ENCODE measurements at places on chromosomes 7 and 10. TPM values are rescaled to one million over a fixed set of nuclear protein-coding genes. Genes with fewer than 3 reads are reported as not detected.

ANXA8L1 gene
- total RNA-seq = not detected

GRCh38 chr7:135234727-135235126 lies 1.1 kb downstream of the STRA8 start:
- no peak for DNase-seq

CYP3A4 gene
- total RNA-seq = not detected

- no peak for DNase-seq
Measured at GRCh38 chr7:133797818-133798520, 329.2 kb upstream of the LRGUK start.

DNA sequence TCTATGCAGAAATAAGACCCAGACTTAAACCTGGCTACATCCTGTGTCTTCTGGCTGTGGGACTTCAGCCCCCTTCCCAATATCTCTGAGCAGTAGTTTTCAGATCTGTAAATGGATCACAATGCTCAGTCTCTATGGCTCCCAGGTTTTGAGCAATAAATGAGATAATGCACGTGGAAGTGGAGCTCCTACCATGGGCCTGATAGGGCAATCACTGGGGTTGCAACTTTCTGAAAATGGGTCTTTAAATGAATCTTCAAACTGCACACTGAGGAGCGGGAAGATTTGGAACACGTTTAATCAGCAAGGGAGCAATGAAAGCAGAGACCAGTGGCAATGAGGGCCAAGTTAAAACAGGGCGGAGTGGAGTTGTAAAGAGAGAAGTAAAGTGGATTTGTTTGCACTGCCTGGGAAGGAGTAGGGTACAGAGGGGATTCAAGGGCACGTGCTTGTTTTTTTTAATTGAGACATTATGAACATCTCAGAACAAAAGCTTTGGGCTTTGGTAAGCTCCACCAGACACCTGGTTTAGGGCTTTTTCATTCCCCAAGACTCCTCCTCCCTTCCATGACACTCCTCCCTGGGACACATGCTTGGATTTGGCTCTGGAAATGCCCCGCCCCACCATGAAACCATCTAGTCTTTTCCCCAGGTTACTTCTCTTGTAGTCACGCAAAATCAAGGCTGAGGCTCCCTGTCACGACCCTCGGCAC lies 42.7 kb downstream of the PAPSS2 start:
- DNase-seq = no peak

- no peak for DNase-seq
Measured at GRCh38 chr7:40659231-40659630, 524.4 kb downstream of the SUGCT start.

DNA sequence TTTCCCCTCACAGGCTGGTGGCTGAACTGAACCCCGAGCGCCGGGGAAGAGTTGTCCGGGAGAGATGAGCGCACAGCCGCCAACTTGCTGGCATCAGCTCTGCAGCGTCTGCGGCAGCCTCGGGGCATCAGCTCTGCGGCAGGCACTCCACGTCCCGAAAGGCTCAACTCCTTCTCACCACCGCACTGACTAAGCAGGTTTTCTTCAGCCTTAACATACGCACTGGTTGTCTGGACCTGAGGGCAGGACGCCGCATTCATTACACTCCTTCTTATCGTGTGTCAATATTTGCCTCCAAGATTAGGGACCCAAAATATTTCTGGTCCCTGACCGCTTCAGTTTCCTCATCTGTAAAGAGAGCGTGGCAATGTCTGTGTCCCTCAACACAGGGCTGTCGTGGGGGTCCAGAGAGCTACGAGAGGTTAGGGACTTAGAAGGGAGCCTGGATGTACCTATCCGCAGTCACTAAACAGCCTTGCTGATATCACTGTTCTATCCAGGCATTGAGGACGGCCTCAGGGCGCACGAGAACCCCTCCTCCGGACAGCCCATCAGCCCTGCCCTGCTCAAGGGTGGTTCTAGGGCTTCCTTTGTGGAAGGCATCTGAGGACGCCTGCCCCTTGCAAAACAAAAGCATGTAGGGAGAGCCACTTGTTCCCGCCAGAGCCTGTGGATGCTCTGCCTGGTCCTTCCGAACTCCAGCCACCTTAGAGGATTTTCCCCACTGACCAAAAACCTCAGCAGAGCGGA lies 42.8 kb upstream of the FIGNL1 start:
- DNase-seq = no peak

DNA sequence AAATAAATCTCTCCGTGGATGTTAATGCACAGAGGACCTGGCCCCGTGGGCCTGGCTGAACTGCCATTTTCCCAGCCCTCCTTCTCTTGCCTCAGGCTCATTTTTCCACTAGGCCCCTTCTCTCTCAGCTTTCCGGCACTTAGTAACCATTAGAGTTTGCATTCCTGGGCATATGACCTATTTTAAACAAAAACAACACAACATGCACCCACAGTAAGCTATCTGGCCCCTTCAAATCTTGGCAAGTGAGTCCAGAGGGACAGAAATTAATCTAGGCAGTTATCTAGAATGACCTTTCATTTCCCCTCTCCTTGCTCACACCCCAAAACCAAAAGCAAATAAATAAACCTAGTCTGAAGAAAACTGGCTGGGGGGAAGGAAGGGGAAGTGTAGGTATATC lies 11.7 kb downstream of the FBXW4 start:
- no peak for DNase-seq

DNA sequence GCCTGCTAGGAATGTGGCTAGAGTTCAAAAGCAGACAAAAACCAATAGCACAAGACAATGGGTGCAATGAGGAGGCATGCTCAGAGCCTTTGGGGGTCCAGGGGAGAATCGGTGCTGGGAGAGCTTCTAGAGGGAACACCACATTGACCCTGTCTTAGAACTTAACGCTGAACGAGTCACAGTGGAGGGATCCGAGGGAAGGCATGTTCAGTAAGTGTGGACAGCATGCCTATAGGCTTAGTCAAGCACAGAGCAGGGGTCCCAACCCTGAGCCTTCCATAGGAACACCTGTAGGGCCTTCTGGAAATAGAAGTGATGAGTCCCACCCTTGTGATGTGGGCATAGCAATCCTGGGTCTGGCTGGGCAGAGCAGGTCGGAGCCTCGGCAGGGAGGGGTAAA lies 148.7 kb downstream of the PKD1L1 start:
- DNase-seq = no peak

WDFY4 gene
- total RNA-seq = 10.0 TPM

GPR37 gene
- 2.8 TPM for total RNA-seq

- DNase-seq = no peak
Measured at GRCh38 chr7:22542669-22543068, 42.7 kb upstream of the STEAP1B start.

CUBN gene
- 4.6 TPM for total RNA-seq

GRCh38 chr10:19347621-19348020 lies 299.0 kb downstream of the MALRD1 start:
- DNase-seq = no peak

DNA sequence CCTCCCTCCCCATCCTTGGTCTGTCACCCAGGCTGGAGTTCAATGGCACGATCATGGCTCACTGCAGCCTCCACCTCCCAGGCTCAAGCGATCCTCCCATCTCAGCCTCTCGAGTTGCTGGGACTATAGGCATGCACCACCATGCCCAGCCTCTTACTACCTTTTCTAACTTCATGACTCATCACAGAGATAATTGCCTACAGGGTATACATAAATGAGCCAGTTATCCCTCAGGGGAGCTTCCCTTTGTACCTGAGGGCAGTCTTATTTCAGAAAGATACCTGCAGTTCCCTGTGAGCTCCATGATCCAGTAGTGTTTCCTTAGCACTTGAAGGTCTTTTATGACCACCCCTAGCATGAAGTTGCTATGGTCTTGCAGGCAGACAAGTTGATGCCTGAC lies 94.2 kb upstream of the DNAJC1 start:
- DNase-seq = no peak

PRLHR gene
- total RNA-seq = not detected

- no peak for DNase-seq
Measured at GRCh38 chr7:15571301-15571878, 9.6 kb upstream of the AGMO start.

DNA sequence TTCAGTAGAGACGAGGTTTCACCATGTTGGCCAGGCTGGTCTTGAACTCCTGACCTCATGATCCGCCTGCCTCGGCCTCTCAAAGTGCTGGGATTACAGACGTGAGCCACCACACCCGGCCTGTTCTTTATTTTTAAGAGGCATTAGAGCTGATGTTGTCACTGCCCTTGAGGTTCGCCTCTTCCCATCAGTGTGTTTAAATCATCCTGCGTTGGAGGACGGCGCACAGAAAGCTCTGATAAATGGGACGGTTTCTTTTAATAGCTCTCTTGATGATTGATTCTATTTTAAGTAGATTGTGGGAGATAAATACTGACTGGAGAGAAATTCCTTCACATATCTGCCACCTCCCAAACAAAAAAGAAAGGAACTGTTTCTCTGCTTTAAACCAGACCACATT lies 29.0 kb downstream of the UPP1 start:
- DNase-seq = no peak

DNA sequence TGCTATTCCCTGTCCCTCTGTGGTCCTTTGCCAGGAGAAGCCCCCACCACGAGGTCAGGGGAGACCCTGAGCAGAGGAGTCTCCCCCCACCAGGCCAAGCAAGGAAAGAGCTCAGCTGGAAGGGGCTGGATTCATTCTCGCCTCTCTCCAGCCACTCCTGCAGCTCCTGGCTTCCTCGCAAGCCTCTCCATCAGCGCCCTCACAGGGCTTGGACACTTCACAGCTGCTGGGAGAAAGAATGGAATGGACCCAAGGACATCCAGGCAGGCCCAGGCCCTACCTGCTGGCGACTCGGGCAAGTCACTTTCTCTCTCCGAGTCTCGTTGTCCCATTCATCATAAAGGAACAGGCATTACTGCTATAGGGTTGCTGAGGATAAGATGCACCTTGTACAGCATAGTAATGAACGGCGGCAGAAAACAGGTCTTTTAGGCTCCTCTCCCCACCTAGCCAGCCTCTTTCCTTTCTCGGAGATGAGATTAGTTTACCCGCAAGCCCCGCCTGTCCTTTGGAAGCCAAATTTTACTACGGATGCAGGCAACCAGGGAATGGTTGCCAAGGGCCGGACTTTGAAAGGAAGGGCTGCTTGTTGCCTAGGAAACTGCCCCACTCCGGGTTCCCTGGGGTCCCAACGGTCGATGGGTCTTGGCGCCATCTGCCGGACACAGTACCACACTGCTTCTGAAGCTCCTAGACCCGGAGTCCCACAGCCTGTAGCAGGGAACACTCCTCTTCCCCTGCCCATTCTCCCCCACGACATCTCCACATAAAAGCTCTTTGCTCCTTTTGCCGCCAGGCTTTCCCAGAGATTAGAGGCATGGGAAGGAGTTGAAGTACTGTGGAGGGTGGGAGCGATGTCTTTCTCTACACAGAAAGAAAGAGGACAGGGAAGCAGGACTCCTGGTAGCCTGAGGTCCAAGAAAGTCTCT lies 22.3 kb downstream of the IMPDH1 start:
- no peak for DNase-seq

- no peak for DNase-seq
Measured at GRCh38 chr7:134587750-134588149, 38.8 kb downstream of the AKR1B15 start.

- DNase-seq = no peak
Measured at GRCh38 chr10:13527864-13528122, 1.0 kb downstream of the BEND7 start.

- DNase-seq = peak; percentile 64
Measured at GRCh38 chr10:69685802-69686585, 55.9 kb downstream of the FAM241B start.

- DNase-seq = no peak
Measured at GRCh38 chr7:50446542-50446960, 3.6 kb downstream of the FIGNL1 start.

DNA sequence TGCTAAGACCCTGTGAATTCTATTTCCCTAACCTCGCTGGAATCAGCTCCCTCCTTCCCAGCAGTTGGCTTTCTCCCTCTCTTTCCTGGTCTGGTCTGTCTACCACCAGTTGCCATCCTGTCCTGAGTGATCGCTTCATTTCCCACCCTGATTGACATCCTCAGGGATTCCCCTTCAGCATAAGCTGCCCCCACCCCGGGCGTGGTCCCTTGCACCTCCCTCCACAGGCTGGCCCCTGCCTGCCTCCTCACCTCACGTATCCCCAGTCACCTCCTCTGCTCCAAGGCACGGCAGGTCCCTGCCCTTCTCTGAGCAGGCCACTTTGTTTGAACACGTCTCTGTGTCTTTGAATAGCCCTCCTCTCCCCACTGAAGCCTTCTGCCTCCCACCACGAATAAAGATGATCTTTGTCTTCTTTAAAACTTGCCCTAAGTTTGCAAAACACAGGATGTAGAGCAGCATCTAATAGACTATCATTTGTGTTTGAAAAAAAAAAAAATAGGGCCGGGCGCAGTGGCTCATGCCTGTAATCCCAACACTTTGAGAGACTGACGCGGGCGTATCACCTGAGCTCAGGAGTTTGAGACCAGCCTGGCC lies 233.5 kb downstream of the CUX1 start:
- DNase-seq = no peak

- no peak for DNase-seq
Measured at GRCh38 chr7:5700391-5700985, 81.0 kb downstream of the RNF216 start.

GRCh38 chr7:117127585-117128168 lies 174.4 kb downstream of the ST7 start:
- no peak for DNase-seq

DNA sequence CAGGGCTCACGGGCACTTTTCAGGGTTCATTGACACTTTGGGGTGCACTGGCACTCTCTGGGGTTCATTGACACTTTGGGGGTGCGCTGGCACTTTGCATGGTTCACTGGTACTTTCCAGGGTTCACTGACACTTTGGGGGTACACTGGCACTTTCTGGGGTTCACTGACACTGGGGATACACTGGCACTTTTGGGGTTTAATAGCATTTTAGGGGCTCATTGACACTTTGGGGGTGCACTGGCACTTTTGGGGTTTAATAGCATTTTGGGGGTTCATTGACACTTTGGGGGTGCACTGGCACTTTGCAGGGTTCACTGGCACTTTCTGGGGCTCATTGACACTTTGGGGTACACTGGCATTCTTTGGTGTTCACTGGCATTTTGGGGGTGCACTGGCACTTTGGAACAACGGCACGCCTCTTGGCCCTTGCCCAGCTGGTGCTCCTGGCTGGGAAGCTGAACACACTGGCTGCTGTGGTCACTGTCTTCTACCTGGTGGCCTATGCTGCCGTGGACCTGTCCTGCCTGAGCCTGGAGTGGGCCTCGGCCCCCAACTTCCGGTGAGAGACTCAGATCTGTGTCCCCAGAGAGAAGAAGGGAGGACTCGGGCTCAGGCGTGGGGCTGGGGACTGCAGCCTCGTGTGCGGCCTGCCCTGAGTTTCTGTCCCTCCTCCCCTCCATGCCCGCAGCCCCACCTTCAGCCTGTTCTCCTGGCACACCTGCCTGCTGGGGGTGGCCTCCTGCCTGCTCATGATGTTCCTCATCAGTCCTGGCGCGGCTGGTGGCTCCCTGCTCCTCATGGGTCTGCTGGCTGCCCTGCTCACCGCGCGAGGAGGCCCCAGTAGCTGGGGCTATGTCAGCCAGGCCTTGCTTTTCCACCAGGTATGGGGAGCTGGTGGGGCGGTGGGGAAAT lies 6.2 kb upstream of the TRIP6 start:
- DNase-seq = no peak
